ENCODE measurements at places on chromosomes 16 and 17.

DNA sequence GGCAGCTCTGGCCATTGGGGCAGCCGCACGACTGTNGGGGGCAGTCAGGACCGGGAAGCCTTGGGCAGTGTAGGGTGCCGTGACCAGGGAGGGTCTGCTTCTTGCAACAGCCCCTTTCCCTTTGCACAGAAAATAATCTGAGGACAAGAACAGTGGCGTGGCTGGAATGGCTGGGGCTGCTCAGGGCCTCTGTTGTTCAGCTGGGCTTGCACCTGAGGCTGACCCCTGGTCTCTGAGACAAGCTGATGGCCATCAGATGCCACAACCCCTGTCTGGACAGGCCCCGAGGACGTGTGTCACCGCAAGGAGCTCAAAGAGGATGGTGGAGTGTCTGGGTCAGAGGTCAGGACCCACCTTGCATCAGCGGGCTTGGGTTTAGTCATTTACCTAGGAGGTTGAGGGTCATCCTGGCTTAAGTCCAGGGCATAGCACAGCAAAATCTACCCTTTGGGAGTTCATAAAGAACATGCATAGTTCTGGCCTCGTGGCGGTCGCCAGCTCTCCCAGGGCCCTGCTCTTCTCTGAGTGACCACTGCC lies 46.9 kb downstream of the METRNL start:
- no peak for DNase-seq

DNA sequence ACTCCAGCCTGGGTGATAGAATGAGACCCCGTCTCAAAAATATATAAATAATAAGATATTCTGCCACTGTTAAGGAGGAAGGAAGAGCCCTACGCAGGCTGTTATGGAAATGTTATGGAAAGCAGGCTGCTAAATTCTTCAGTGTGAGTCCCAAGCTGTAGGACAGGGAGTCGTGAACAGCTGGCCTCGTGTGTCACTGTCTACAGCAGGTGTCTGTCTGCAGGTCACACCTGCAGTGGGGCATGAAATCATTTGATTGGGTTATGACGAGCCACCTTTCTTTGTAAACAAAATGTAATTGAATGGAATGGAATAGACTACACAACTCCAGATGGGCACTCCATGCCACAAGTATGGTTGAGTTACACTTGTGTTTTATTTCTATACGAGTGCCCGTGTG lies 15.6 kb upstream of the LITAF start:
- DNase-seq: no peak

- no peak for DNase-seq
Measured at GRCh38 chr16:5020551-5020950, 13.2 kb downstream of the NAGPA start.

GRCh38 chr17:63190821-63191370 lies 224.9 kb downstream of the TANC2 start:
- DNase-seq: no peak

DNA sequence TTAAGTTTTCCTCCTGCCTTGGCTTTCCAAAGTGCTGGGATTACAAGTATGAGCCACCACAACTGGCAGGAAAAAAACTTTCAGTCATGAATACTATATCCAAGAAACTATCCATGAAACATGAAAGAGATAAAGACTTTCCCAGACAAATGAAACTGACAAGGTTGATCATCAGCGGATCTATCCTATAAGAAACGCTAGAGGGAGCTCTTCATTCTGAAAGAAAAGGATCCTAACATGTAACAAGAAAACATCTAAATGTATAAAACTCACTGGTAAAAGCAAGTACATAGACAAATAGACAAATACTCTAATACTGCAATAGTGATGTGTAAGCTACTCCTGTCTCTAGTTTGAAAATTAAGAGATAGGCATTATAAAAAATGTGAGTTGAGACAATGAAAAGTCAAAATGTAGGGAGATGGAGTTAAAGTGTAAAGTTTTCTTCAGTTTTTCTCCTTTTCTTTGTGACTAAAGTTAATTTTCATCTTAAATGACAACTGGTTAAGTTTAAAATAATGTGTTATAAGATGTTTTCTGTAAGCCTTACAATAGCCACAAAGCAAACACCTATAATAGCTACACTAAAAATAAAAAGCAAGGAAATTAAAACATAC lies 79.6 kb upstream of the TEKT1 start:
- DNase-seq: peak; percentile 47

- DNase-seq: no peak
Measured at GRCh38 chr16:50151322-50151721, 1.8 kb upstream of the TENT4B start.

GRCh38 chr17:80984749-80985148 lies 6.9 kb upstream of the CHMP6 start:
- peak; percentile 30 for DNase-seq

DNA sequence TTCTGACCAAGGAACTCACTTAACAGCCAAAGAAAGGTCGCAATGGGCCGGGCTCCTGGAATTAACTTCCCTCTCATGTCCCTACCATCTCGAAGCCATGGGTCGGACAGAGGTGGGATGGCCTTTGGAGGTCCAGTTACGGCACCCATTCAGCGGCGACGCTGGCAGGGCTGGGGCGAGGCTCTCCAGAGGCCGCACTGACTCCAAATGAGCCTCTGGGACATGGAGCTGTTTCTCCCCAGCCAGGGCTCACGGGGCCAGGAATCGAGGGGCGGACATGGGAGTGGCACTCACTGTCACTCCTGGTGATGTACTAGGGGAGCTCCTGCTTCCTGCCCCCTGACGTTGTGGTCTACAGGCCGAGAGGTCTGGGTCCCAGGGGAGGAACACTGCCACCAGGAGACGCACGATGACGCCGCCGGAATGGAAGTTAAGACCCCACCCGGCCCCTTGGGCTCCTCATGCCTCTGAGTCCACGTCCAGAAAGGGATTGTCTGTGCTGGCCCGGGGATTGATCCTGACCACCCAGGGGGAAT lies 60.7 kb upstream of the METRNL start:
- DNase-seq: no peak

GRCh38 chr17:77281122-77281903 lies 140.5 kb downstream of the SEC14L1 start:
- DNase-seq: peak; percentile 51

GRCh38 chr16:11583166-11583565 lies 3.6 kb downstream of the LITAF start:
- no peak for DNase-seq

DNA sequence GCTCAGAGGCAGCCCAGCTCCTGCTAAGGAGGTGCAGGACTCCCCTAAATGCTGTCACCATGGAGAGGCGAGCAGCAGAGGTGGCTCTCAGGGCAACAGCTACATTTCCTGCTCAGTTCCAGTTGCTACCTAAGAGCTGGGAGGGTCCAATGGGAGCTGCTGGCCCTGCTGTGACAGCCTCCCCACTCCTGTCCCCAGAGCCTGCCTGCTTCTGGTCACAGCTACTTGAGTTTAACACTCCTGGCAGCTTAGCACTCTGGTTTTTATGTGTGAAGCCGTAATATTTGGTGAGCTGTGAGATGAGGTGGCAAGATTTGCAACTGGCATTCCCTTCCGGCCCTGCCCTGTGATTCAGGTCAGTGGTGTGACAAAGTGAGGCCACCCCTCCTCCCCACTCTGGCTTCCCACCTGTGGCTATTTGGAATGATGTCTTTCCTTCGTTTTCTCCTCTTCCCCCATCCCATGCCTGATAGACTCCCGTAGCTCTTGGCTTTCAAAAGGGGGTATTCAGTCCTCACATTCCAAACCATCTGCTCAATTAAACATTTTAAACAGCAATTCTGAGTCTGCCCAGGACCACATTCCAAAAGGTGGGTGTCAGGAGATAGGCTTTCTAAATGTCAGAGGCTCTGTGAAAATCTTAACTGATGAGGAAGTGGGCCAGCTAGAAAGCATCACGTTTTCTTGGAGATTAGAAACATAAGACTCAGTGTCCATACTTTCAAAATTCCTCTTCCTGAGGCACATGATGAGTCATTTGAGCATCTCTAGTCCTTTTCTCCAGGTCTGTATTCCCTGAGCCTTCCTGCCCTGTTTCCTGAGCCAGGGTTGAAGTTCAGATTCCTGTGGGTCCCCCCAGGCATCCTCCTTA lies 42.6 kb upstream of the SKAP1 start:
- no peak for DNase-seq

DNA sequence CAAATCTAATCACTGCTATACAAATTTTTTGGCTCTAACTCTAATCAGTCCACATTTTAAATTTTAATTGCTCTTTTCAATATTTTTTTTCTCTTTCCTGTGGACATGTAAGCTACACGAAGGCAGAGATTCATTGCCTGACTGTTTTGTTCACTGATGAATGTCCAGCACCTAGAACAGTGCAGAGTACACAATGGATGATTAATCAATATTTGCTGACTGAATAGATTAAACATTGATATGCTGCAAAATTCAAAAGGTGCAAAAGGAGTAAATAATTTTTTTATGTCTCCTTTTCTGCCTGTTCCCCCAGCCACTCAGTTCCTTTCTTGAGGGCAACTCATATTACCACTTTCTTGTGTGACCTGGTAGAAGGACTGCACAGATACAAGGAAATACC lies 32.8 kb downstream of the SCNN1B start:
- DNase-seq: no peak

Data from tongue (tissue), 3 donors.